Myocyte (in vitro differentiated cells): ENCODE measurements at places on chromosomes 12 and 14.
A peak's percentile ranks its signal among the peaks of the same experiment; 100 is the strongest.

GRCh38 chr14:32307881-32308582 is 21.1 kb upstream of the AKAP6 start:
- DNase-seq, result no peak

- DNase-seq, result peak; percentile 31
Measured at GRCh38 chr12:5022465-5023061, 21.1 kb upstream of the KCNA5 start.

DNA sequence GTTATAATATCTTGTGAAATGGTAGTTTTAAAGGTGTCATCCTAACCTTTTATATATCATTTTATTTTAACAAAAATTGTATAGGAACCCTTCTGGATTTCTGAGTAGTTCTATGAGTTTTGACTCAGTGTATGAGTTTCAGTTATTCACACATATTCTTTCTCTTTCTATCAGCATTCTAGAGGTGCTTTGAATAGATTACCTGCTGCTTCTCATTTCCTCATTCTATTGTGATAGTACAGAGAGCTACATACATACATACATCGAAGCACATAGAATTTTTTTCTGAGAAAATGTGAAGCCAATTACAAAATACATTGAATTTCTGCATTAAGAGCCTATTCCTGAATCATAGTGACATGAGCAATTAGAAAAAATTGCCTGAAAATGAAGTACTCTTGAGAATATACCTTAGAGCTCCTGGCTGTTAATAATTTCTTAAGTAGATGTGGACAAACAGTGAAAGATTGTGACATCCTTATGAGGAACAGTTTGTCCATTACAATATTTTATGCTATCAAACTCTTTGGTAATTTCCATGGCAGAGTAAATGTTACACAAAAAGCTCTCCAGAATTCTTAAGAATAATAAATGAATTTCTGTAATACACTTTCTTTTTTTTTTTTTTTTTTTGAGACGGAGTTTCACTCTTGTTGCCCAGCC is 556.6 kb downstream of the TRHDE start:
- no peak for DNase-seq

DNA sequence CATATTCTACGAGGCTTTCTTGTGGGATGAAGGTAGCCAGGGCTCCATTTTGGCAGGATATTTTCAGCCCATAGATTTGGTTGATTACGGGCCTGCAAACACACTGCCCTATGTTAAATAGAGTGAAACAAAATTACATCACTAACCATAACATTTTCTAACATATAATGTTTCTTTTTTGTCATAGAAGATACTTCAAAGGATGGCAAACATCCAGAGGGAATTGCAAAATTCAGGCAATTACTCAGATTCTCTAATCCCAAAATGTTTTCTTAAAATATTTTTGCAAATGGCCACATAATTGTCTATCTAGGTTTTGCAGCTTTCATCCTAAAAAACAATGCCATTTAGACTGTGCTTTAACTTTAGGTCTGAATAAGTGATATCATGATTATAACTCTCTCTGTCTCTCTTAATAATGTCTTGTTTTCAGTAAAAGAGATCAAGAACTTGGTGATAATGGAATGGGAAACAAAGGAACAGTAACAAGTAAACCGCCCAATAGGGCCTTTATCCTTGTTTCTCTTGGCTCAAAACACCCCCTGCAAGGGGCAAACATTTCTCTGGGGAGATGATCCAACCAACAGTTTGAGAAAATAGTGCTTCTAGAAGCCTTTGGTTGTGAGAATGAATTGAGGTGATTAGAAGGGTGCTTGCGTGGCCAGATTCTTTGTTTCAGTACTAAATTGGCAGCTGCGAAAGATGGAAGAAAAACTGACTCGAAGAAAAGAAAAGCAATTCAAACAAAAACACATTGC is 54.4 kb upstream of the BTG1 start:
- peak; percentile 18 for DNase-seq

GRCh38 chr14:64232095-64232838 is 61.9 kb downstream of the ESR2 start:
- peak; percentile 95 for DNase-seq

GRCh38 chr12:91774434-91774921 is 371.2 kb downstream of the BTG1 start:
- DNase-seq, result peak; percentile 33
